ENCODE measurements at places on chromosomes 4 and X. TPM values are rescaled to one million over a fixed set of nuclear protein-coding genes. Genes with fewer than 3 reads are reported as not detected.

- H3K27ac ChIP-seq: no peak overlapping the region
- H3K4me3 ChIP-seq: no peak overlapping the region
- H3K27me3 ChIP-seq: no peaks in the 10 kb centered on the region
- peaks cover 22% of the 10 kb centered on the region for H3K4me1 ChIP-seq
- no peaks in the 10 kb centered on the region for H3K36me3 ChIP-seq
These were observed 27.2 kb downstream of the ANTXR2 start for GRCh38 chr4:80045786-80046185.

The MAGEC3 gene
- not detected for total RNA-seq

The SH3RF1 gene
- 7.9 TPM for total RNA-seq

GRCh38 chr4:30863021-30863420 is 142.9 kb downstream of the PCDH7 start:
- H3K27me3 ChIP-seq: no peaks in the 10 kb centered on the region
- no peak overlapping the region for H3K4me3 ChIP-seq
- H3K36me3 ChIP-seq: no peaks in the 10 kb centered on the region
- peaks cover 31% of the 10 kb centered on the region for H3K4me1 ChIP-seq
- H3K27ac ChIP-seq: no peak overlapping the region

GRCh38 chrX:97389761-97390192 is 506.1 kb downstream of the RPA4 start:
- H3K27me3 ChIP-seq: no peaks in the 10 kb centered on the region
- H3K4me1 ChIP-seq: no peaks in the 10 kb centered on the region

DNA sequence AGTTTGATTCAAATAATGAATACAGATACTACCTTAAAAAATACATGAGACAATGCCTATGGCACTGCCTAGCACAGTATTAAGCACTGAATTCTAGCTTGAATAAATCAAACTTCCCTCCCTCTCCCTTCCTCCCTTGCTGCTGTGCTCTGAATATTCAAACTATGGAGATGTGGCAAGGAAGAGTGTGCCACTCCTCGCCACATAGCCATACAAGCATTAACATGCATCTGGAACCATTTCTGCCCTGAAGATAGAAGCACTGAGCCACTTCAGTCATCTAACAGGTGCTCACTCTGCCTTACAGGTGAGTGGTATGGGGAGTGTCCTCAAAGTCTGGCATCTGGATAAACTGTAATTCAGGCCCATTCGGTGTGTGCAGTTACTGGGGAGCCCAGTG is 276.9 kb downstream of the ARHGAP24 start:
- no peaks in the 10 kb centered on the region for H3K27me3 ChIP-seq
- no peak for DNase-seq
- no peak overlapping the region for H3K4me3 ChIP-seq
- H3K36me3 ChIP-seq: no peaks in the 10 kb centered on the region
- no peak overlapping the region for H3K27ac ChIP-seq
- peaks cover 20% of the 10 kb centered on the region for H3K4me1 ChIP-seq

The HGFAC gene
- total RNA-seq: 0.59 TPM

The MSX1 gene
- 6.7 TPM for total RNA-seq

The FAT4 gene
- 11.3 TPM for total RNA-seq

All from heart right ventricle (tissue), 16 donors.